CD4-positive, alpha-beta T cell treated with Interleukin-4 for 1 hour (primary cell): ENCODE measurements at places on chromosomes 16 and 17.

- DNase-seq, result peak; percentile 32
These were observed at the start of gene CALB2 for GRCh38 chr16:71358464-71358998. Gene CALB2 (plus strand): TSS chr16:71358723. CDS start chr16:71358793, 70 bp downstream.

- DNase-seq, result peak; percentile 81
These were observed 643.2 kb downstream of the WWOX start for GRCh38 chr16:78742501-78743283.

- no peak for DNase-seq
These were observed 183.2 kb upstream of the GSE1 start for GRCh38 chr16:85429776-85430522.

GRCh38 chr16:56344518-56345405, 80.6 kb downstream of the AMFR start:
- no peak for DNase-seq

DNA sequence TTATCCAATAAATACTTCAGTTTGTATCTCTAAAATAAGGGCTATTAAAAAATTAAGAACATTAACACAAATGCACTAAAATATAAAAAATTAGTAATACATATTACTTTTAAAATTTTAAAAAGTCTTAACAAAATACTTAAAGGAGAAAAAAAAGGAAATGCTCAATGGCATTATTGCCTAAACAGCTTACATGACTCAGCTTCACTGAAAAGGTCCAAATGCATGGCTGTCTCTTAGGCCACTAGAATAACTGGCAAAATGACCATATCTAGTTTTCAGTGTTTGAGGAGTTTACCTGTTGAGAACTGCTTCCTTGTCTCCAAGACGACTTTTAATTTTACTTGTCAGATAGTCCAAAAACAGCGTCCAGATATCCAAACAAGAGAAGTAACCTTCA, 66.0 kb downstream of the XPO6 start:
- no peak for DNase-seq

- DNase-seq, result no peak
These were observed 30.8 kb upstream of the ADCY7 start for GRCh38 chr16:50235581-50235980.

DNA sequence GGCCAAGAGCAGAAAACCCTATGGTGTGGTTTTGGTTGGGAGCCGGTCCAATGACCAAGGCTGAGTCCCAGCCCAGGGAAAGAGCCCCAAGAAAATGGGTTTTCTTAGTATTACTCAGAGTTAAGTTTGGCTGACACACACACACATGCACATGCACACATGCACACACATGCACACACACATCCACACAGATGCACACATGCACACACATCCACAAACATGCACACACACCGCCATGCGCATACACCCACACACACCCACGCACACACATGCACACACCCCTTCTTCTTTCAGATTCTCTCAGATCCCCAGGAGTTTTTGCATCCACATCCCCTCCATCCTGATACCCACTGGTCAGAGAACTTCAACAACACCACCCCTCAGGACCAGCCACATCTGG, 9.1 kb downstream of the ABCC12 start:
- DNase-seq, result no peak

DNA sequence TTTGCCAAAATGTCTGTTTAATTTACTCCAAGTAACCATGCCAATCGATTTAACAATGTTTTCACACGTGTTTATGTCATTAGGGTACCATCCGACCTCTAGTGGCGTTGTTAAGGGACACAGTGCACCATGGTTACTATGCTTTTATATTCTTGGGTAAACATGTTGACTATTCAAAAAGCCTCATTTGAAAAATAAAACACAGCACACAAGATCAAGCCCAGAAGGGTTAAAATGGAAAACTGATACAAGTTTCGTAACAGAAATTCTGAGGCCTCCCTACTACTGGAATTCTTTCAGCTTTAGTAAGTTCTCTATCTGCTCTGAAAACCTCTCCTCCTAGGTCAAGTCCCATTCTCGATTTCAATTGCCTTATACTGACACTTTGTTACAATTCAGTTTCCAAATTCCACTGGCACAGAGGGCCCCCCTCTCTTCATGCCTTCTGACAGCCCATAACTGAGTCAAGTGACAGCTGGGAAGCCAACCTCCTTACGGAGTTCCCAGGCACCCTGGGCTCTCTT, 2.1 kb downstream of the CFAP20 start:
- peak; percentile 60 for DNase-seq

DNA sequence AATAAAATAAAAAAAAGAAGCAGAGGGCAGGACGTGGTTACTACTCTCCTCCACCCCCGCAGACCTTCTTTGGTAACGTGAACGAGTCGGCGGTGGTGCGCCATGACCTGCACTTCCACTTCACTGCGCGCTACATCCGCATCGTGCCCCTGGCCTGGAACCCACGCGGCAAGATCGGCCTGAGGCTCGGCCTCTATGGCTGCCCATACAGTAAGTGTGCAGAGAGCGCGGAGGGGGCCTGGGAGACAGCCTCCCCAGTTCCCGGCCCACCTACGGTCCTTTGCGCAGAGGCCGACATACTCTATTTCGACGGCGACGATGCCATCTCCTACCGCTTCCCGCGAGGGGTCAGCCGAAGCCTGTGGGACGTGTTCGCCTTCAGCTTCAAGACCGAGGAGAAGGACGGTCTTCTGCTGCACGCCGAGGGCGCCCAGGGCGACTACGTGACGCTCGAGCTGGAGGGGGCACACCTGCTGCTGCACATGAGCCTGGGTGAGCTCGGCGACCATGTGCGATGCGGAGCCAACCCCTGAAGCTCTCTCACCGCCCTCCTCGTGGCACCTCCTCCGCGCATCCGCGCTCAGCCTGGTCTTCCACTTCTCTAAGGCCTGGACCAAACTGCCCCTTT, 2.7 kb downstream of the CNTNAP1 start:
- no peak for DNase-seq

DNA sequence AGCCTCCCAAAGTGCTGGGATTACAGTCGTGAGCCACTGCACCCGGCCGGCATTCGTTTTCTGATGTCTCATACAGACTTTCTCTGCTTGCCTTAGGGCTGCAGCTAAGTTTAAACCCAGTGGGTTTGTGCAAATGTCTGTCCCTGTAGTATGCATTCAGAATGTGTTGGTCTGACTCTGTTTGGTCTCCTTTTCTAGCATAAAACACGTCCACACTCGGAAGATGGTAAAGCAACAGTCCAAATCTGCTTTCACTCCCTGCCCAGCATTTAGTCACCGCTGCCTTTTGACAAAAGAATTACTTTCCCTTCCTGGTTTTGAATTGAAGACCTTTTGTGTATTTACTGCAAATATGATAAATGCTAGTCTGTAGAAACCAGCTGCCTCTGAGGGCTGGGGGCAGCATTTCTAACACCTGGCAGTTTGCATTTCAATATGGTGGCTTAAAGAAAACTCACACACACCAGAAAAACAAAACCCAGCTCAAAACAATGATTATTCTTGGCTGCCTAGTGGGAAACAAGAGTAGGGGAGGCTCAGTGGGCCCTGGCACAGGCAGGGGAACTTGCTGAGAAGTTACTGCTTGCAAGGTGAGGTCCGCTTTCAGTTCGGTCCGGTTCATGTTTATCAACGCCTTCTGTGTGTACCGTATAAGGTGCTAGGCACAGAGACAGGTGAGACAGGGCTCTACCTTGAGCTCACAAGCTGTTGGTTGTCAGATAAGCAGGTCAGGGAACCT, 56.9 kb downstream of the MSI2 start:
- no peak for DNase-seq

- DNase-seq, result no peak
These were observed 73.9 kb upstream of the AKTIP start for GRCh38 chr16:53576904-53577303.

- DNase-seq, result peak; percentile 77
These were observed 4.6 kb downstream of the UNC119 start for GRCh38 chr17:28547623-28548416.

DNA sequence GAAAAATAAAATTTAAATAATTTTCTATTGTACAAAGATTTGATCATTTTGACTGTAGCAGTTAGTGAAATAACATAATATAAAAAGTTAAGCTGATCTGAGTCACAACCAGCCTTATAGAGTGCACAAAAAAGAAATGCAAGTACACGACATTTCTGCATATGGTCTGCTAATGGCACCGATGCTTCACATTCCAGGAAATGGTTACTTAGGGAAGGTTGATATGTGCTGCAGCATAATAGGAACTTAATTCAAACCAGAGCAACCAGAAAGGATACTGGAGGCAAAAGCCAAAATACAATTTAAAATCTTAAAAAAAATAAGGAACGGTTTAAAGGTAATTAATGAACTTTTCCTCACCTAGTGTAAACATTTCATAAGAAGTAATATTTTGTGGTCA, 10.0 kb upstream of the CFDP1 start:
- DNase-seq, result no peak

GRCh38 chr17:28506763-28507487, 777 bp downstream of the FOXN1 start:
- DNase-seq, result no peak

DNA sequence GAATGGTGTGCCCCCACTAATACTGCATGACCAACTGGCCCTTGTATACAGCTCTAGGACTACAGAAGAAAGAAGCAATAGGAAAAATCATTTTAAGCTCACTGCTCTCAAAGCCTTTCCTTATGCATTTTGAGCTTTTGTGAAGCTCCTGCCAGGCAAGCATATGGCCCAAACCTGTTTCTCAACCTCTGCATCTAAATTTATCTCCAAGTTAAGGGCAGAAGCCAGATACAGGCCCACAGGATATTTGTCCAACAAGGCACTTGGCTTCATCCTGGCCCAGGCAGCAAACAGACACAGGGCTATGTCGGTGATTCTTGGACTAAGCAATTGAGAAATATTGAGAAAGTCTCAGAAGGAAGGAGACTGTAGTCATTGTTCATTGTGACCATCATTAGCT, 43.9 kb downstream of the CCT6B start:
- DNase-seq, result no peak

DNA sequence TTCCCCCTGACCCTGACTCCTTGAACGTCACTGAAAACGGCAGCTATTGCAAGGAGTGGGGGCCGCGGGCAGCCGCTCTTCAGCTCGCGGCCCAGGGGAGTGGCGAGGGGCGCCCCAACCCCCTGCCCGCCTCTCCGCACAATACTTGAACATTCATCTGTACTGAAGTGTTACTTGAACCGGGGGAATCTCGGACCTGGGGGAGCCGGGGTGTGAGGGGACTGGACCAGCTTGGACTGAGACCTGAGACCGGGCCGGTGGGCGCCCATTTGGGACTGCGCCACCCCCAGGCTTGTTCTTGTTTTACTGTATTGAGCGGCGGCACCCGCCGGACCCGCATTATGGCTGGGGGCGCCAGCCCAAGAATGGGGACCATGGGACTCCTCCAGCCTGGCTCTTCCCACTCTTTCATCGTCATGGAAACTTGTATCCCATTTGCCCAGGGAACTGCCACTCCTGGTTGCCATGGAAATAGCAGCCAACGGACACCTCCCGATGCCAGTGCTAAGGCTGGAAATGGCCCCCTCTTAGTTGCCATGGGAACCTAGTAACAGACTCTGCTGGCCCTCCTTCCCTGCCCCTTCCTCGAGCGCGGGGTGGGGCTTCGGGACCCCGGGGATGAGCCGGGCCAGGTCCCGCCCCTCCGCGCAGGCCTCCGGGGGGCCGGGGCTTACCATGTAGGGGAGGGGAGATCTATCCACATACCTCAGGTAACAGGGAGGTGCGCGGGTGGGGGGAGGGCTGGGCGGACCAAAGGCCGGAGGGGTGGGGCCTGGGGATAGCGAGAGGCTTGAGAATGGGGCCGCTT, 805 bp upstream of the ORAI3 start:
- DNase-seq, result peak; percentile 36

- no peak for DNase-seq
These were observed 13.2 kb downstream of the STARD3 start for GRCh38 chr17:39650121-39650579.
